ENCODE measurements at places on chromosomes 4 and X. TPM values are rescaled to one million over a fixed set of nuclear protein-coding genes. Genes with fewer than 3 reads are reported as not detected.

PRR27 gene
- not detected for total RNA-seq

CXCL1 gene
- total RNA-seq = 0.84 TPM

SSX2B gene
- total RNA-seq = not detected

CABS1 gene
- not detected for total RNA-seq

GEMIN8 gene
- total RNA-seq = 41.4 TPM

TMEM154 gene
- total RNA-seq = 0.44 TPM

PCDH18 gene
- total RNA-seq = 52.5 TPM

KCND1 gene
- 2.1 TPM for total RNA-seq

ADGRG4 gene
- total RNA-seq = not detected

TAPT1 gene
- 39.3 TPM for total RNA-seq

ODAPH gene
- total RNA-seq = not detected

HMX1 gene
- not detected for total RNA-seq

CFI gene
- 34.3 TPM for total RNA-seq

DUX4 gene
- total RNA-seq = not detected

GUCY1B1 gene
- 8.6 TPM for total RNA-seq

PRDM8 gene
- total RNA-seq = 8.8 TPM

PABPC1L2A gene
- not detected for total RNA-seq

SH3RF1 gene
- total RNA-seq = 12.6 TPM

UCP1 gene
- not detected for total RNA-seq

TBC1D8B gene
- total RNA-seq = 10.5 TPM
